ENCODE measurements at places on chromosomes 12 and 14.

- no peaks in the 10 kb centered on the region for H3K27me3 ChIP-seq
- no peak for DNase-seq
- no peak overlapping the region for H3K4me3 ChIP-seq
- no peak overlapping the region for H3K27ac ChIP-seq
Measured at GRCh38 chr12:20631711-20632110, 63.4 kb upstream of the SLCO1C1 start.

DNA sequence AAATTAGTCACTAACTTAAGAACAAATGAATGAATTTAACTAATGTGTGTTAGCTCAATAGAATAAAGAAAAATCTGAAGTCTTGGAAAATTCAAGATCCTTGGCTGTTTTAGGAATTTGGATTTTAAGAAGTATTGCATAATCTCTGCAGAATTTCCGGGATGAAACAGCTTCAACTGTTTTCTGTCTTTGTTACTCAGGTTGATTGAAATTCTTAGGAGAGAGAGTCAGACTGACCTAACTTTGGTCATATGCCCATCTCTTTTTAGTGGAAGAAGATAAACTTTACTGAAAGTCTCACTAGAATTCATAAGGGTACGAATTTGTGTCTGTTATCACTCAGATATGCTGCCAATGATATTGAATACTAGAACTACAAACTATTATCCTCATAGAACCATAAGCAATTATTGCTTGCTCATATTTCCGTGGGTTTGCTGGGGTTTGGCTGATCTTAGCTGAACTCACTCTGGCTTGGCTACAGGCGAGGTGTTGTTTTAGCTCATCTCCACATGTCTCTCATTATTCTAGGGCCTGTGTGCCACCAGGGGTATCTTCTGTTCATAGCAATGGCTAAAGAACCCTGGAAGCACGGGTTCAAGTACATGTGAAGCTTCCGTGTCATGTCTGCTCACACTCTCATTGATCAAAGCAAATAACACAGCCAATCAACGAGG, 257.4 kb upstream of the NOVA1 start:
- no peaks in the 10 kb centered on the region for H3K4me1 ChIP-seq
- no peaks in the 10 kb centered on the region for H3K36me3 ChIP-seq
- no peak overlapping the region for H3K4me3 ChIP-seq

DNA sequence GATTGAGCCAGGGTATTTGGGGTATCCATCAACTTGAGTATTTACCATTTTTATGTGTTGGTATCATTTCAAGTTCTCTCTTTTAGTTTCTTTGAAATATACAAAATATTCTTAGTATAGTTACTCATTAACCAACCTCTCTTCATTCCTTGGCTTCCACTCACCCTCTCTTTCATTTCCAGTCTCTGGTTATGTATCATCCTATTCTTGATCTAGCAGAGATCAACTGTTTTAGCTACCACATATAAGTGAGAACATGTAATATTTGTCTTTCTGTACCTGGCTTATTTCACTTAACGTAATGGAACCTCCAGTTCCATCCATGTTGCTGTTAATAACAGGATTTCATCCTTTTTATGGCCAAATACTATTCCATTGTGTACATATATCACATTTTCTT, 86.9 kb downstream of the DACT1 start:
- no peak overlapping the region for H3K4me3 ChIP-seq
- H3K36me3 ChIP-seq = no peaks in the 10 kb centered on the region
- DNase-seq = no peak
- H3K27me3 ChIP-seq = no peaks in the 10 kb centered on the region

GRCh38 chr12:13028825-13029570, 15.2 kb upstream of the FAM234B start:
- no peaks in the 10 kb centered on the region for H3K4me1 ChIP-seq
- DNase-seq = no peak
- H3K27me3 ChIP-seq = no peaks in the 10 kb centered on the region
- H3K36me3 ChIP-seq = no peaks in the 10 kb centered on the region

DNA sequence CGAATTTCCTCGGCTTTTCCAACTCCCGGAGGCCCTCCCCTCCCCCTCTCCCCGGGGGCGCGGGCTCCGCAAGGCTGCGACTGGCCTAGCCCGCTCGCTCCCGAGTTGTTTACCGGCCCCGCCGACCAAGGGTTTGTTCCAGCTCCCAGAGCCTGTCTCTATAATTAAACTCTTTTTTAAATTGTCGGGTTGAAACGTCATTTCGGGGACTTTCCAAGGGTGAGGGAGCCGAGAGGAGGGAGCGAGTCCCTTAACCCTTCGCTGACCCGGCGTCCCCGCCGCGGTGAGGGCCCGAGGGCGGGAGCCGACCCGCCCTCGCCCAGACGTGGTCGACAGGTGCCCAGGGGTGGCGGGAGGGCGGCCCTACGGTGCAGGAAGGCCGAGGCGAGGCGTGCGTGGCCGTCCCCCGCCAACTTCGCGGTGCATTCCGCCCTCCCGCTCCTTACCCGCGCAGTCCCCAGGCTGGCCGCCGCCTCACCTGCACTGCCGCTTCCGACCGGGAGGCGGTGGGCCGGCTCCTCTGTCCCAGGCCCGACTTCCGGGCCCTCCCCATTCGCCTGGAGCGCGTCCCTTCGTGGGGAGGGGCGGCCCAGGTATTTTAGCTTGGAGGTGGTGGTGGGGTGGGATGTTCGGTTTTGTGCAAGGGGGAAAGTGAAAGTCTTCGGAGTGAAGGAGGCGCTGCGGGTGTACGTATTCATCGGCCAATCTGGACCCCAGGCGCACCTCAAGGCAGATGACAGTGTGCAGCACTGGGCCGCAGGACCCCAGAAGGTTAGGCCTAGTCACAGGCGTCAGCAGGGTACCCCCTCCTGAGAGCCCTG, 2.9 kb upstream of the ZFP36L1 start:
- no peaks in the 10 kb centered on the region for H3K27me3 ChIP-seq
- peak; percentile 95 for DNase-seq
- peak overlapping the region; percentile 67 for H3K4me3 ChIP-seq
- H3K27ac ChIP-seq = peak overlapping the region; percentile 100
- peaks cover 9% of the 10 kb centered on the region for H3K4me1 ChIP-seq
- peaks cover 10% of the 10 kb centered on the region for H3K36me3 ChIP-seq
